ENCODE measurements at places on chromosomes 12 and 14. TPM values are rescaled to one million over a fixed set of nuclear protein-coding genes. Genes with fewer than 3 reads are reported as not detected.

- peaks cover 19% of the 10 kb centered on the region for H3K36me3 ChIP-seq
- no peak for DNase-seq
- no peaks in the 10 kb centered on the region for H3K4me1 ChIP-seq
- H3K27me3 ChIP-seq = no peaks in the 10 kb centered on the region
- H3K4me3 ChIP-seq = no peak overlapping the region
- H3K27ac ChIP-seq = no peak overlapping the region
Observed at GRCh38 chr14:105255021-105255507, 6.7 kb downstream of the BTBD6 start.

DNA sequence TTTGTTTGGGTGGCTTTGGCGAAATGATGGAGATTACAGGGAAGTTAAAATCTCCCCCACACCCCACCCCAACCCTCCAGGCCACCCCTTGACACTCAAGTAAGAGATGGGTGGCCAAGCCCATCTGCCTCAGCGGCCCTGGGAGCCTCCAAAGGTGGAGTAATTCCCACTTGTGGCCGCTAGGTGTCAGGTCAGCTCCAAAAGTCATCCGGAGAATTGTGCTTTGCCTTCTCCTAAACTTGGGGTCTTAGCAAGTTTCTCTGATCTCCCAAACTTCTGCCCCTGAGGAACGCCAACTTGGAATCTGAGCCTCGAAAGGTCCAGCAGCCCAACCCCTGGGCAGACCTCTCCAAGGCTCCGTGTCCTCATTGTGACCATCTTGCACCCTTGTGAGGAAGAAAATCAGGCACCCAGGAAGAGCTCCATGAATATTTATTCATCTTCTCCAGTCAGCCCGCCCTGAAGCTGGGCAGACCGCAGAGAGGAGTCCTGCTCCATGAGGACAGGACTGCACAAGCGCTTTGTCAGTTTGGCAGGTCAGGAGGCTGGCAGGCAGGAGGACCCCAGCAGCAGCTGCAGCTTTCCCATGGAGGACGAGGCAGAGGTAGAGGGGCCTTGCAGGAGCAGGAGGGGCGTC, 46.7 kb downstream of the LRRC74A start:
- H3K4me1 ChIP-seq = peaks cover 17% of the 10 kb centered on the region
- no peak overlapping the region for H3K27ac ChIP-seq
- peak; percentile 89 for DNase-seq

GRCh38 chr12:27542628-27543027, 18.6 kb downstream of the PPFIBP1 start:
- peaks cover 16% of the 10 kb centered on the region for H3K4me1 ChIP-seq
- no peaks in the 10 kb centered on the region for H3K27me3 ChIP-seq
- no peak overlapping the region for H3K4me3 ChIP-seq

DNA sequence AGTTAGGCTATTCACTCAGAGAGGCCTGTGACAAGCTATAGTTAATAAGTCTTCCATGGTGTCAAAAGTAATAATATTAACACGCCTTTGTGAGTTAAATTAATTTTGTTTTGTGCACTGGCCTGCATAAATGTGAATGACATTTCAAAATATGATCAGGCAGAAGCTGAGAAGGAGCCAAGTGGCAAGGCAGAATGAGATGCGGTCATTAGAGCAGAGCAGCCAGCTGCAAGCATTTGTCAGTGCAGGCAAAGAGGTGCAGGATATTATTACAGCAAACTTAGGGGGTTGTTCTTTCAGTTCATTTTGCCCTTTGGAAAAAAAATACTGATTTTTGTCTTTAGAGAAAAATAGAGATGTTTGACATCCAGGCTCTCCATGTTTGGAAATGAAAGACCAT, 364.5 kb downstream of the PAWR start:
- DNase-seq = no peak
- no peaks in the 10 kb centered on the region for H3K36me3 ChIP-seq
- H3K4me3 ChIP-seq = no peak overlapping the region
- no peaks in the 10 kb centered on the region for H3K27me3 ChIP-seq

DNA sequence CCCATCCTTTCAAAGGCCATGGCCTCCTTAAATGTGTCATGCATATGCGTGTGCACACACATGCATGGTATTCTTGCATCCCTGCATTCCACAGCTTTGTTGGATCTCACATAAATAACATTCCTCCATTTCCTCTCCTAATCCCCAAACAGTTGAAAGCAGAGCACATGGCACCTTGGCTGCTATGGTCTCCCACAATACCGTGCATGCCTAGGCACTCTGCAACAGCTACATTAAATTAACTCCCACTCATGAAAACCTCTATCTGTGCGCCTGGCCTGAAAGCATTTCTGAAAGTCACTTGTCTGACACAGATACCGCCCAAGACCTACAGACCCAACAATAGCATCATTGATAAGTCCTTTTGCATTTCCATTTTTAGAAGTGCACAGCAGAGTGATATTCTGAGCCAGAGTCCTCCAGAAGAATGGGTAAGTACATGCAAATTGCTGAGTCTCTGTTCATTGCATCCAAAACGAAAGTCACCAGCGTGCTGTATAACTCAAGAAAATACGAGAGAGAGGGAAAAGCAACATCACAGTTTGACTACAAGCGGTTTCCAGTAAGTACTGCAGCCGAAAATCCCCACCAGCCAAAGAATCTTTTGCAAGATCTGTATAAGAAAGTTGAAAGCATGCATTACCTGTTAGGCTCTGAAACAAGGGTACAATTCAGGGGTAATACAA, 436 bp downstream of the ASB2 start:
- H3K4me3 ChIP-seq = no peak overlapping the region
- H3K27ac ChIP-seq = peak overlapping the region; percentile 65
- DNase-seq = no peak

- H3K27me3 ChIP-seq = no peaks in the 10 kb centered on the region
- H3K4me1 ChIP-seq = no peaks in the 10 kb centered on the region
- H3K36me3 ChIP-seq = peaks cover 12% of the 10 kb centered on the region
- H3K27ac ChIP-seq = no peak overlapping the region
- no peak for DNase-seq
Observed at GRCh38 chr12:26567126-26567525, 265.9 kb downstream of the ITPR2 start.

GRCh38 chr12:19375888-19376287, 63.4 kb upstream of the AEBP2 start:
- DNase-seq = no peak
- no peaks in the 10 kb centered on the region for H3K27me3 ChIP-seq
- H3K4me3 ChIP-seq = no peak overlapping the region
- no peaks in the 10 kb centered on the region for H3K4me1 ChIP-seq

DNA sequence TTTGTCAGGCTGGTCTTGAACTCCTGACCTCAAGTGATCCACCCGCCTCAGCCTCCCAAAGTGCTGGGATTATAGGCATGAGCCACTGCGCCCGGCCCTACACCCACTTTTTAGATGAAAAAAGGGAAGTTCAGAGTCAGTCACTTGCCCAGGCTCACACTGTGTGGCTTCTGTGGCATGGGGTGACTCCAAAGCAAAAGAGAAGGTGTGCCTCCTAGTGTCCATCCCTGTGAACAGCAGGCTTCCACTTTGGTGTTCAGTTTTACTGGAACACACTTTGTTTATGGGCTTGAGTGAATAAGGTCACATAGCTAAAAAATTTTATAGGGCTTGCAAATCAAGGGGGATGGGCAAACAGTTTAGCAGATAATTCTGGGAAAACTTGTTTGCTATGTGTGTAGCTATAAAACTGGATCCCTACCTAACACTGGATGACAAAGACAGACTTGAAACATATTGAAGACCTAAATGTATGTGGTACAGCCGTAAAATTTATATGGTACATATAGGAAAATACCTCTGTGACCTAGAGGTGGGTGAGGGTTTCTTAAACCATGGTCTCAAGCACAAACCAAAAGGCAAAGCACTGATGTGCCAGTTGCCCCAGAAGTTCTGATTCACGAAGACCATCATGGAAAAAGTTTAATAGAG, 54.9 kb downstream of the EID3 start:
- DNase-seq = peak; percentile 84
- peaks cover 4% of the 10 kb centered on the region for H3K4me1 ChIP-seq
- no peaks in the 10 kb centered on the region for H3K36me3 ChIP-seq
- no peaks in the 10 kb centered on the region for H3K27me3 ChIP-seq

DNA sequence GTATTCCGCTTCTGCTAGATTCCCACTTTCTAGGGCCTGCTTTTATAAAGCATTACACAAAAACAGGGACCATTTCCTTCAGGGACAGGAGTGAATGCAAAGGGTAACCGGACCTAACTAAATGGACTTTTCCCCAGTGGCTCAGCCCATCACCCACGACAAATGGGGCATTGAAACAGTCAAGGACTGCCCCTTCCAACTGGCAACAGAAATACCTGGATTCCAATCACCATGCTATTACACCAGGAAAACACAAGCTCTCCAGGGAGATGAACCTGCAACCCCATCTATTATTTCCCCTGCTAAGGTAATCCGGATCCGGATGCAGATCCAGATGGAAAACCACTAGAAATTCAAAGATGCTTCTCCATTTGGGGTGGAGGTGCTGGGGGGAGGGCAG, 1.0 kb downstream of the MPHOSPH9 start:
- H3K4me3 ChIP-seq = peak overlapping the region; percentile 85
- peak overlapping the region; percentile 95 for H3K27ac ChIP-seq
- no peaks in the 10 kb centered on the region for H3K36me3 ChIP-seq
- DNase-seq = no peak
- peaks cover 50% of the 10 kb centered on the region for H3K4me1 ChIP-seq
- no peaks in the 10 kb centered on the region for H3K27me3 ChIP-seq

DNA sequence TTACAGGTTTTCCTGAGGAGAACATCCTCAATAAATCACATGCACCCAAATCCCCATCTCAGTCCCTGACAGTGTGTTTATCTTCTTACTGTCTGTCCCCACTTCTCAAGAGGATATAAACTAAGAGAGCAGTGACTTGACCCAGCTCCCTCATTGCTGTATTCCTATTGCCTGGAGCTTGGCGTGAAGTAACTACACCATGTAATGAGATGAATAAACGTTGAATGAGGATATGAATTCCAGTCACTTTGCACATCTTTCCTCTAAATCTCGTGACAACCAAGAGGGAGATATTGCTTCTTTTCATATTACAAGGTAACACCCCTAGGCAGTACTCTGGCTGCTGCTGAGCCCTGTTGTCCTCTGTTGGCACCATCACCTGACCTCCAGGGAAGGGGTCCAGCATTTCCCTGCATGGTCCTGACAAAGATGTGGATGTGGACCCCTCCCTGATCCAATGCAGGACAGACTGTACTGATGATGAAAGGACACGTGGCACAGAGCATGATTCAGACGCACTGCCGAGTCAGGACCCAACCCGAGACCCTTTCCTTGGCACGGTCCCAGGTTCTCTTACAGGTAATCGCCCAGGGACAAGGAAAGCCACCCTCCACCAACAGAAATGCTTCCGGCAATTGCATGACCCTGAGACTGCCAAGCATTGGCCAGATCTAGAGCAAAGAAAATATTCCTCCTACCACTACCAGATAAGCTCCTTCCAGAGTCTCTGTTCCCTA, 47.7 kb upstream of the CPM start:
- no peaks in the 10 kb centered on the region for H3K36me3 ChIP-seq
- DNase-seq = no peak
- H3K4me3 ChIP-seq = no peak overlapping the region
- peaks cover 20% of the 10 kb centered on the region for H3K4me1 ChIP-seq
- H3K27me3 ChIP-seq = no peaks in the 10 kb centered on the region
- H3K27ac ChIP-seq = no peak overlapping the region

DNA sequence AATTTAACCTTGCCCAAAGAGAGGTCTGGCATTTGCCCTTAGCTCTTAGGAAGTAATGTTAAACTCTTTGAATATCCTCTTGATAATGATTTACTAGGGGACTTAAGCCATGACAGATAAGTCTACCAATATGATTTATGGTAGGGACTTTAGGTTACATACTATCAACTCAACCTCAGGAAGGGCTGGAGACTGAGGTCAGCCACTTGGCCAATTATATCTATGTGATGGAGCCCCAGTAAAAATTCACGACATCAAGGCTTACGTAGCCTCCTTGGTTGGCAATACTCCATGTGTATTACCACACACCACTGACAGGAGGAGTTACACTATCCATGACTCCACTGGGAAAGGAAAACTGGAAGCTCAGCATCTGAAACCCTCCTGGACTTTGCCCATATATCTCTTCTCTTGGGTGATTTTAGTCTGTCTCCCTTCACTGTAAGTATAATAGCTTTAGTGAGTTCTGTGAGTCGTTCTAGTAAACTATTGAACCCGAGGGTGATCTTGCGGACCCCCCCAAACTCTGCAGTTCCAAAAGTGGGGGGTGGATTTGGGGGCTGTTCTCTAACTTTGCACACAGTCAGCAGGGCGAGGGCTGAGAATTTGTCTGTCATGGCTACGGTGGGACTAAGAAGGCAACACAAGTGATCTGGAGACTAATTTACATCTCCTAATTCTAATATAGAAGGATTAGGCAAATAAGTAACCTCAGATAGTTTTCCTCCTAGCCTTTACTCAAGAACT, 62.3 kb downstream of the R3HDM2 start:
- DNase-seq = no peak
- no peak overlapping the region for H3K4me3 ChIP-seq
- no peaks in the 10 kb centered on the region for H3K4me1 ChIP-seq
- H3K36me3 ChIP-seq = no peaks in the 10 kb centered on the region
- no peak overlapping the region for H3K27ac ChIP-seq

GRCh38 chr12:112973818-112974231, 4.5 kb upstream of the OAS2 start:
- H3K4me1 ChIP-seq = peaks cover 26% of the 10 kb centered on the region
- H3K27me3 ChIP-seq = no peaks in the 10 kb centered on the region
- H3K4me3 ChIP-seq = no peak overlapping the region
- no peak overlapping the region for H3K27ac ChIP-seq
- H3K36me3 ChIP-seq = peaks cover 14% of the 10 kb centered on the region
- DNase-seq = no peak

DNA sequence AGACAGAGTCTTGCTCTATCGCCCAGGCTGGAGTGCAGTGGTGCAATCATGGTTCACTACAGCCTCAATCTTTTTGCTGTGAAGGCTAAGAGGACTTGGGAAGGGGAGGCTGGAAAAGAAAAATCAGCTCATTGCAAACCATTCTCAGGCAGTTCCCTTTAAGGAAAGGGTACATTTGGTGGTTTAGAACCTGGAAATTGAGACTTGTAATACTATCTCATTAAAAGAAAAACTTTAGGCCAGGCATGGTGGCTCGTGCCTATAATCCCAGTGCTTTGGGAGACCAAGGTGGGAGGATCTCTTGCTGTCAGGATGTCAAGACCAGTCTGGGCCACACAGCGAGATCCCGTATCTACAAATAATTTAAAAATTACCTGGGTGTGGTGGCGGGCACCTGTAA, 21.3 kb upstream of the TUBA1C start:
- no peak overlapping the region for H3K4me3 ChIP-seq
- no peak overlapping the region for H3K27ac ChIP-seq
- H3K27me3 ChIP-seq = no peaks in the 10 kb centered on the region
- peaks cover 3% of the 10 kb centered on the region for H3K4me1 ChIP-seq
- DNase-seq = no peak

The OTX2 gene
- not detected for total RNA-seq

The PIWIL1 gene
- total RNA-seq = 0.77 TPM

The PPFIA2 gene
- total RNA-seq = 0.34 TPM

The KRT82 gene
- total RNA-seq = not detected

The SLC6A13 gene
- total RNA-seq = not detected

The GZMH gene
- 14.0 TPM for total RNA-seq

The GNG2 gene
- total RNA-seq = 144 TPM

The RFX4 gene
- not detected for total RNA-seq

The ADCY6 gene
- 19.1 TPM for total RNA-seq

The IL26 gene
- total RNA-seq = not detected

The AKAP6 gene
- 5.0 TPM for total RNA-seq

Measured in spleen (tissue), 13 donors.